ENCODE measurements at places on chromosomes 4 and X. TPM values are rescaled to one million over a fixed set of nuclear protein-coding genes. Genes with fewer than 3 reads are reported as not detected.

DNA sequence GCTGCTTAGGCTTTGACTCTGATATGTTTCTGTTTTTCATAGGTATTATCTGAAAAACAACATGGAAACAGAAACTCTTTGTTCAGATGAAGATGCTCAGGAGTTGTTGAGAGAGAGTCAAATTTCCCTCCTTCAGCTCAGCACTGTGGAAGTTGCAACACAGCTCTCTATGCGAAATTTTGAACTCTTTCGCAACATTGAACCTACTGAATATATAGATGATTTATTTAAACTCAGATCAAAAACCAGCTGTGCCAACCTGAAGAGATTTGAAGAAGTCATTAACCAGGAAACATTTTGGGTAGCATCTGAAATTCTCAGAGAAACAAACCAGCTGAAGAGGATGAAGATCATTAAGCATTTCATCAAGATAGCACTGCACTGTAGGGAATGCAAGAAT lies 238.6 kb downstream of the RAPGEF2 start:
- DNase-seq: no peak

DNA sequence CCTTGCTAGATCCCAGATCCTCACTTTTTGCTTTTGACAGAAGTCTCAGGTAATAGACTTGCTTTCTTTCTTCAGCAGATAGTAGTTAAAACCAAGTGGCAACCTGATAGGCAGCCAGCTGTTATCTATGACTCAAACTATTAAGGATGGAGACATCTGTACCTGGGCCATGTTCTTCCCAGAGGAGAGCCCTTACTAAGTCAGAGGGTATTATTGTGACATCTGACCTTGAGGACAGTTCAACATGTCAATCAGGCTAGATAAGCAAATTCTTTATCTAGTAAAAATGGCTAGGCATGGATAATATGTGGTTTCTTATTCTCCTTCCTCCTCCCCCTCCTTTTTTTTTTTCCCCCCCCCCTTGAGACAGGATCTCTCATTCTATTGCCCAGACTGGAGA lies 39.2 kb downstream of the TRIM2 start:
- DNase-seq: no peak

ARX gene
- total RNA-seq: 0.16 TPM

DNA sequence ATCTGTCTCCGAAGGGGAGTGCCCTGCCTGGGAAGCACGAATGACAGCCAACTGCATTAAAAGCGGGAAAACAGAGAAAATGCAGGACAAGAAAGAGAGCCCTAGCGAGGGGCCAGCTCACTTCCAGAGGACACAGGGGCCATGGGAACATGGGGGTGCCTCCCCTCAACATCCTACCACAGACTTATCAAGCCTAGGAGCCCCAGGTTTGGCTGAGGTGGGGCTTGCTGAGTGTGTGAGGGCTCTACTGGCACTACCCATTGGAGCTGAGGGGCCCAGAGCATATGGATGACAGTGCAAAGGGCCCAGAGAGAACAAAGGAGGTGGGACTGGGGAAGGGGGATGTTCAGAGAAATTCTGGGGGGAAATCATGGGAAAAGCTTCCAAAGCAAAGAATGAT lies 101.8 kb downstream of the PJA1 start:
- DNase-seq: no peak

GCNA gene
- total RNA-seq: 2.3 TPM

LAMTOR3 gene
- total RNA-seq: 38.9 TPM

- DNase-seq: no peak
Measured at GRCh38 chrX:55638933-55639332, 15.7 kb downstream of the FOXR2 start.

DNA sequence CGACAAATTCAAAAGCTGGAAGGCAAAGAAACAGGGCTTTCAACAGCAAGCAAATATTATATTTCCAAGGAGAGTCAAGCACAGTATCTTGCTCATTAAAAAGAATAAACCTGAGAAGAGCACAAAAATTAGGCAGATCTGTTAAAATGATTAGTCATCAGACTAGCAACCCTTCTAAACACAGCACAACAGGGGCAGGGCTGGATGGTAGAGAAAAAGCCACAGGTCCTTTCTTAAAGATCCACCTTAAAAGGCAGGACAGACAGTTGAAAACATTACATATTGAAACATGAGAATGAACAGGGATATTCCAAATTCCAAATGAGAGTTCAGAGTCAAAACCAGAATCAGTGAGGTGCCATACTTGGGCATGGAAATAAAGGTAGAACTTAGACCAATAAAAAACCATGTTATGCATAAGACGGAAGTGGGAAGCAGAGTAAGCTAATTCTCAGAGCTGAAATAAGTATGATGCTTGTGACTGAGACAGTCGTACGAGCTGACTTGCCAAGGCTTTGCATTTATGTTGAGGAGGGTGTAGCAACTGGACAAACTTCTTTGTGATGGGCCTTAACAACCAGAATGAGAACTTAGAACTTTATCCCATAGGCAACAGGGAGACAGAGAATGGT lies 126.9 kb upstream of the FAM9B start:
- DNase-seq: no peak

- peak; percentile 47 for DNase-seq
Measured at GRCh38 chr4:76377911-76378310, 43.0 kb downstream of the CCDC158 start.

GRCh38 chr4:65831828-65832227 lies 161.5 kb upstream of the EPHA5 start:
- no peak for DNase-seq

CCDC120 gene
- 13.8 TPM for total RNA-seq

DNA sequence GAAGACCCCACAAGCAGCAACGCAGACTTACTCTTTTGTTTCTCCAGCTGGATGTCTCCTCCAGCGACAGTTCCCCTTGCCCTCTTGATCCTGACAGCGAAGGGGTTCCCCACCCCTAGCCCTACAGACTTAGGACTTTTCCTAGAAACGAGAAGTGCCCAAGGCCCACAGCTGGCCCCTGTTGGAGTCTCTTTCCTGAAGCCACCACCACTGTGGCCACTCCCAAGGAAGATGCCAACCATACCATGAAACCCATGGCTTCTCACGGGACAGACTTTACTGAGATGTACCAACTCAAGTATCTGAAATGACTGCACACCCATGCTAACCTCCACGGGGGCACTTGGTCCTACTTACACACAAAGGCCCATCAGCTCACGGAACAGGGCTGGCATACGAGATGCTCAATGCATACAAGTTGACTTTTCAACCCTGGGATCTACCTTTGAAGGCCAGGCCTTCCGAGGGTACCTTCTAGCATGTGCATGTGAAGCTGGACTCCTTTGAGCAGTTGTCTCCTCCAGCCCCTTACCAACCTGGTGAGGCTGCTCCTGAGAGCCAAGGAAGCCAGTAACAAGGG lies 924 bp upstream of the IRAK1 start:
- DNase-seq: no peak

DNA sequence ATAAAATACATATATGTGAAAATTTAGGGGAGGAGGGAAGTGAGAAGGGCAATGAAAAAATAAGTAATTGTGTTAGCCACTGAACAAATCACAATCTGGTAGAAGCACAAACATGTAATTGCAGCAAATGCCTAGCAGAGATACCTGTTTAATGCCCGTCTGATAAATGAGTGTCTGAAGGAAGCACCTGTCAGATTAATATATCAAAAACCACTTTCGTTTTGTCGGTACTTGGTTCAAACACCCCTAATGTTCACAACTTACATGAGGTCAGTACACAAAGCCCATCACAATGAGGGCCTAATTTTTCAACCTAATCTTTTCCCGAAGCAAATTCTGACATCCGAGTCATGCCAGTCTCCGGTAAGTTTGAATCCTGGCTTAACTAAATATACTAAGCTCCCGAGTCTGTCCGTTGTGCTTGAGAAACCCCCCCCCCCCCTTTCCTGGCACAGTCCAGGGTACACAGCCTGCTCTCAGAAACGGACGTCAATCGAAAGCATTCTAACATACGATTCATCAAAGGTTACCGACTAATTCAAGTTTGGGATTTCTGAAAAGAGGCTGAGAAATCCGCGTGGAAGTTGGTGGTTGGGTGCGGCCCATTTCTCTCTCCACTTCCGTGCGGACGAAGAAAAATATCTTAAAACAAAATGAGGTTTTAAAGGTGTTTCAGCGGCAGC lies 758 bp downstream of the SDAD1 start:
- DNase-seq: no peak

GRCh38 chr4:70849291-70849690 lies 9.6 kb upstream of the GRSF1 start:
- no peak for DNase-seq

NAT8L gene
- 18.8 TPM for total RNA-seq

TNIP2 gene
- total RNA-seq: 26.2 TPM

TLL1 gene
- 1.7 TPM for total RNA-seq

ANK2 gene
- total RNA-seq: 55.6 TPM

CLNK gene
- total RNA-seq: not detected

MAGEE2 gene
- not detected for total RNA-seq

DNA sequence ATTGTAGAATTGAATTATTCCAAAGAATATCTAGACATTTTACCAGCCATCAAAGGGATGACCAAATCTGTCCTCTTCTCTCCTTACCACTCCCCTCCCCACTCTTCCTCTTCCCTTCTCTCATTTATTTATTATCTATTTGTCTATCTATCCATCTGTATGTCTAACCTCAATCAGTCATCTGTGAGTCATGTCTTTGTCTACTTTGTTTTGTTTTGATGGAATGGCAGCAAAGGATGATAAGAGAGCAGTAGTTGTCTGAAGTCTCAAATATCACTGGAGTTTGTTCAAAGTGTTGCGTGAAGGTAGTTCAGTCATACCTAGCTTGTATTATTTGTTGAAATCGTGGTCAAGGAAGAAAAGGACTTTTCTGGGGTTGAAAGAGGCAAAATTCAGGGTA lies 34.7 kb upstream of the PGRMC2 start:
- no peak for DNase-seq

GRCh38 chrX:41667631-41668030 lies 21.1 kb upstream of the GPR34 start:
- DNase-seq: no peak

DNA sequence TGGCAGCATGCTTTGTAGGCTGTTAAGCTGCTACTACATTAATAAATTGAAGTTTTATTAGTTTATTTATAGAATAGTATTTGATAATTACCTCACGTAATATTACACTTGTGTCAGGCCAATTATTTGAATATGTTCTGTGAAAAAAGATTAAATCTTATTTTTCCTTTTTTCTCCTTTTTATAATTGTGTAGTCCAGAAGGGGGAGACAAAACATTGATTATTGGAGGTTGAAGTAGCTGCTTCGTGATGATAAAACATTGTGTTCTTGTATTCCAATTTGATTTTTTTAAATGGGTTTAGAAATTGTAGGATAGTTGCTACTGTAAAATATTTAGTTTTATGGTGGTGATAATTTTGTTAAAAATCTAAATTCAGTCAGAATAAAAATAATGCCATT lies 85.7 kb downstream of the DIAPH2 start:
- DNase-seq: no peak

GRCh38 chr4:121863799-121864198 lies 6.5 kb downstream of the BBS7 start:
- DNase-seq: no peak

SPACA5 gene
- total RNA-seq: not detected

GRCh38 chr4:105934386-105934785 lies 39.1 kb downstream of the NPNT start:
- no peak for DNase-seq

DNA sequence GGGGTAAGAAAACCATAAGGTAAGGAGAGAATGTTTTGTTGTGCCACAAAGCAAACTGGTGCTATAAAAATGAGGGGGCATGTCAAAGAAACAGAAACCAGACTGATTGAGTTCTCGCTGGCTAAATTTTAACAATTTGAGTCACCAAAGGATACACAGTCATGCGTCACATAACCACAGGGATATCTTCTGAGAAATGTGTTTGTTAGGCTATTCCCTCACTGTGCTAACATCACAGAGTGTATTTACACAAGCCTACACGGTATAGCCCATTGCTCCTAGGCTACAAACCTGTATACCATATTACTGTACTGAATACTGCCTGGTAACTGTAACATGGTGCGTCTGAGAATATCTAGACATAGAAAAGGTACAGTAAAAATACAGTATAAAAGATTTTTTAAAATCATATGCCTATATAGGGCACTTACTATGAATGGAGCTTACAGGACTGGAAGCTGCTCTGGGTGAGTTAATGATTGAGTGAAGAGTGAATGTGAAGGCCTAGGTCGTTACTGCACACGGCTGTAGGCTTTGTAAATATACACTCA lies 50.1 kb downstream of the FBXW7 start:
- no peak for DNase-seq
